ENCODE measurements at places on chromosomes 1 and 21.

DNA sequence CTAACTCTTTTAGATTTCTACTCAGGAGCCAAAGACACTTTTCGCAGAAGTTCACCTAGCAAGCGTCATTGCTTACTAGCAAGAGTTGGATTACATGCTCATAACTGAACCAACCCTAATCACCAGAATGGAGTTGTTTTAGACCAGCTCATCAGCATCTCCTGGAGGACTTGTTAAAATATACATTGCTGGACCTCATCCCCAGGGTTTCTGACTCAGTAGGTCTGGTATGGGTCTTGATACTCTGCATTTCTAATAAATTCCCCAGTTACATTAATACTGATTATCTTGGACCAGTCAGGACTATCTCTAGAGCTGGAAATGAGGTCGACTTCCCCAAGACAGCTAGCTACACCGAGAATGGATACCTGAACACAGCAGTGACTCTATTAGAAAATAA is 9.7 kb upstream of the PRDX6 start:
- DNase-seq: no peak

DNA sequence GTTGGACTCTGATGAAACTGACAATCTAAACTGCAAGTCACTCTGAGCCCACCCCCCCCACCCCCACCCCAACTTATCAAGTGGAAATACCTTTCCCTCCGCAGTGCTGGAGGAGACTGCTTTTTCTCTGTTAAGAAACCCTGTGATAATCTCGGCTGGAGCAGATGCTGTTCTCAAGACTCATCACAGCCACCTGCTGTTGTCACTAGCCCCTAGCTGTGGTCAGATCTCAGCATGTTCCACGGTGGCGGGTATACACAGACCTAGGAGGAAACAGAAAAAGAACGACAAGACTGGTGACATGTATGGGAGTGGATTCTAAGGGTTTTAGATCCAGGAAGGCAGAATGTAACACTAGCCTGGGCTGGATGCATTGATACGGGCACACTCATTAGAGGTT is 2.3 kb downstream of the ACTL8 start:
- DNase-seq: peak; percentile 15

DNA sequence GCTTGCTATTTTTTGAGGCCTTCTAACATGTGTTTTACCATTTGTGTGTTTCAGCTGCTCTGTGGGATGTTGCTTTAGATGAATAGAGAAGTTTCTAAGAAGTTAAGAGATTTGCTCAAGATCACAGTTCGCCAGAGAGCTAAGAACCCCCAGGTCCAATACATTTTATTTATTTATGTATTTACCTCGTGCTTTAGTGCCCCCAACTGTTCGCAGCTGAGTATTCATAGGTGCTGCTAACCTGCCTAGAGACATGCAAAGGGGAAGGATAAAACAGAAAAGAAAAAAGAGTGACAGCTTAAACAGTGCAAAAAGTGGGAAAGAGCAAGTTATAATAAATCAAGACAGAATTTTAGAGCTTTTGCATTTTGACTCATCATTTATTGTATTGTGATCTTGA is 31.1 kb downstream of the NFYC start:
- no peak for DNase-seq

DNA sequence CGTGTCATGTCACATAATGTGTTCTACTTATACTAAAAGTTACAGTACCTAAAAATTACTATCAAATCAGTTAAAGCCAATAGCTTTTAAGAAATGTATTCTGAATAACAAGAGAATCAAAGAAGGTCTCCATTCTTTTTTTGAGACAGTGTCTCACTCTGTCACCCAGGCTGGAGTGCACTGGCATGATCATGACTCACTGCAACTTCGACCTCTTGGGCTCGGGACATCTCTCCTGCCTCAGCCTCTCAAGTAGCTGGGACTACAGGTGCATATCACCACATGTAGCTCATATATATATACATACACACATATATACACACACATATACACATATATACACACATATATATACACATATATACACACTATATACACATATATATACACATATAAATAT is 20.1 kb downstream of the COP1 start:
- no peak for DNase-seq

- DNase-seq: peak; percentile 27
Measured at GRCh38 chr21:32562426-32562825, 22.9 kb downstream of the TCP10L start.

DNA sequence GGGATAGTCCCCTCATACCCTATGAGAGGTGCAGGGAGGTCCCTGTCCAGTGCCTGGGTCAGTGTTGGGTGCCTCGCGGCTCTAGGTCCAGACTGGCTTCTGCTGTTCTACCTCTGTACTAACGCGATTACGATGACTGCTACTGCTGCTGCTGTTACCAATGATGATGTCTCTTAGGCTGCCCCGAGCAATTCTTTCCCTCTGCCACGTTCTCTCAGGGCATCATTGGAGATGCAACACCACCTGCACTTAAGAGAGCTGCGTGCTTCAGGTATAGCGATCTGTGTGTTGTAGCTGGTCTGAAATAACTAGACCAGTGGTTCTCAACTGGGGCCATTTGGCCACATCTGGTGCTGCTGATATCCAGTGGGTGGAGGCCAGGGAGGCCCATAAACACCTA is 36.9 kb downstream of the KAZN start:
- no peak for DNase-seq

GRCh38 chr1:244862354-244862698 is 2.0 kb downstream of the HNRNPU start:
- DNase-seq: peak; percentile 31

DNA sequence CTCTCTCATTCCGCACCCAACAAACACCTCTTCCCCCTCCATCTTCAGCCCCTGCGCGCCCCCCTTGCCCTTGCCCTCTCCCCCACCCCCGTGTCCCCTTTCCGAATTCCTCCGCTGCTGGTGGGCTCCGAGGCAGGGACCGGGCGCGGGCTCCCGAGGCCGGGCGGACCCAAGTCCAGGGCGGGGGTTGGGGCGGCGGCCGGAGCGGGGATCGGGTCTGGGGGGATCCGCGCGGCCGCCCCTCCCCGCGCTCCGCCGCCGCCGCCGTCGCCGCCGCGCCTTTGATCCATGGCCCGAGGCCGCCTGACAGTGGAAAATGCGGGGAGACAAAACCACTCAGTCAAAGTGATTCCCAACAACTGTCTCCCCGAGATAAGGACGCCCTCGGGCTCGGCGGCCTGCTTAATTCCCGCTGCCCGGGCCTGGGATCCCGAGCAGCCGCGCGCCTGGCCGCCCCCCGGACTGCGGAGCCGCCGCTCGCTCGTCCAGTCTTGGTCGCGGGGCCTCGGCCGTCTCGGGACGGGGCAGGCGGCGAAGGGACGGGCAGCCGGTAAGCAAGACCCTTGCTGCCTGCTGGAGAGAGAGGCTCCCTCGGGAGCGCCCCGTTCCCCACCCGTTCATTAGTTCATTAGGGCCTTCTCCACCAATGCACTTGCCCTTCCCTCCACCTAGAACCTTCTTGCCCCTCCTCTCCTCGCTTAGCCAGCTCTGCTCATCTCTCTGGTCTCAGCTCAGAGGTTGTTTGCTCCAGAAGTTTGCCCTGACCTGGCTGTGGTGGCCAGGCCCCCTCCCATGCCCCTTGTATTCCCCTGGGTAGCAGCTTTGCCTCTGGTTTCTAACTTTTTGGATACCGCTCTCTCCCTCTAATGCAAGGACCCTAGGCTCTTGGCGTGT is 86.4 kb downstream of the PAX7 start:
- no peak for DNase-seq

GRCh38 chr1:100955322-100955721 is 59.4 kb downstream of the SLC30A7 start:
- DNase-seq: no peak

- DNase-seq: no peak
Measured at GRCh38 chr21:16116798-16117197, 387.0 kb downstream of the USP25 start.

- DNase-seq: no peak
Measured at GRCh38 chr1:246709835-246710234, 14.4 kb upstream of the SCCPDH start.

GRCh38 chr1:88118176-88118845 is 565.8 kb upstream of the PKN2 start:
- no peak for DNase-seq

DNA sequence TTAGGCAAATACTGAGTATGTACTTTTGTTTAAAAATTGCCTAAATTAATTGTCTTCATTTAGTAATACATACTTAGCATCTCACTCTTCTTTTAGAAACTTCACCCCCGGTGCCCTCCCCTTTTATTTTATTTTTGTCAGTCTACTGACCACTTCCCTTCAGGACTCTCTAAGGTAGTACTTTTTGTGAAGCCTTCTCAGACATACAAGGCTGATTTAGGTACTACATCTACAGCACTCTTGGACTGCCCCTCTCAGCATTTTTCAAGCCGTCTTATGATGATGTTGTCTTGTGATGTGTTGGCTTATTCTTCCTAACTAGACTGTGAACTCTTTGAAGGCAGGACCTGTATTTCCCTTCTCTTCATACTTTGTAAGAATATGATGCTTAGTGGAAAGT is 24.7 kb downstream of the RPS6KC1 start:
- DNase-seq: no peak

All from NCI-H446 (cell line).